ENCODE measurements at places on chromosomes 12 and 14.

DNA sequence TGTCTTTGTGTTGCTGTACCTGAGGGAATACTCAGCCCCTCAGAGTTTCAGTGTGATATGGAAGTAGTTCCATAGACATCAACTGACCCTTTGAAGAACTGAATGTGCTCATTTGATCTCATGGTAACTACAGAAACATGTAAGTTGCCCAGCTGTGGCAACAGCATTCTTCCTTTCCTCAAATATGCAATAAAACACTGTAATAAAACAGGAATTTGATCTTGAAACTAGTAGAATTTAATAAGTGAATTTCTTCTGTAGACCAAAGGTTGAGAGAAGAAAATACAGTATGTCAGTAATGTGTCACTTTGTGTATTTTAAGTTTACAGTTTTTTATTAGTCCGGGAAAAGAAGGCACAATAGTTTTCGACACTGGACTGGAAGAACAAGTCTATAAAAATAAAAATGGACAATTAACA is 31.9 kb downstream of the KCTD10 start:
- no peak for DNase-seq

DNA sequence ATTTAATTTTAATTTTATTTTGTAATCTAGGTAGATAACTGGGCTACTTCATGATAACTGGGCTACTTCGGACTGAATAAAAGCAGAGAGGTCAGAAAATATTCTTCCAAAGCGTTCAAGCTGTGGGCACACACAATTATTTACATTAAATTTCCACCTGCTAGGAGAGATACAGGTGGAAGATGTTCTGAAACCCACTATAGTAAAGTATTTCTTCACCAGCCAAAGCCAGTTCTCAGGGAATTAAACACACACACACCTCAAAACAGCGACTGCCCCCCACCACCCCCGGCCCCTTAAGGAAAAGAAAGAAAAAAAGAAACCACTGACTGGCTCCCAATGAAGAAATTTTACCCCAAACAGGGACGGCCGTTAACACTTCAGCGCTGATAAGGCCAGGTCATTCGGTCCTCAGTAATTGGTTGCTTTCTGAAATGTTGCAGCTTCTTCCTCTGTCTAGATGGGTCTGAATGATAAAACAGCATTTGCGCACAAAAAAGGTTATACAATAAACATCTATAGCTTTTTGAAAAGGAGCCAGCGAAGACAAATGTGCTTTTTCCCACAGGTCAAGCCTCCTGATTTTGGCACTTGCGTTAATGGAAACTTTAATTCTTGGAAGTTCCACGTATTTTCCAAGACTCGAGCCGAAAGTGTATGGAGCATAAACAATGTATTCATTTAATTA is 771 bp upstream of the KCNJ8 start:
- no peak for DNase-seq

- DNase-seq, result no peak
Measured at GRCh38 chr12:52284562-52285171, 6.7 kb downstream of the KRT81 start.

DNA sequence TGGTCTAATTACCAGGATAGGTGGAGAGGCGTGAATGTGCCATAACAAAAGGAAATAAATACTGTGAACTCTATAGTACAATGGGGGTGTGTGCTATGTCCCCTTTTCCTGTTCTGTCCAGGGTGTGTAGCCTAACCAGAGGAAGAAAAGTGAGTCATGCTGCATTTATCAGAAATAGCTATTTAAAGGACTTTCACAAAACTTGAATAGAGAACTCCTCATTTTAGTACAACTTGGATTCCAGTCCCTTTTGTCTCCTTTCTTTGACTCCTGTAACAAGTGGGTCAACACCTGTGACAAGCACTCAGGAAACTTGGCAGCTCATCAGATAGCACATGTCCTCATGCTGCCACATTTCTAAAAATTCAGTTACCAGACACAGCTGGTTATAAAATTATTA is 123.4 kb downstream of the CCDC91 start:
- DNase-seq, result no peak

DNA sequence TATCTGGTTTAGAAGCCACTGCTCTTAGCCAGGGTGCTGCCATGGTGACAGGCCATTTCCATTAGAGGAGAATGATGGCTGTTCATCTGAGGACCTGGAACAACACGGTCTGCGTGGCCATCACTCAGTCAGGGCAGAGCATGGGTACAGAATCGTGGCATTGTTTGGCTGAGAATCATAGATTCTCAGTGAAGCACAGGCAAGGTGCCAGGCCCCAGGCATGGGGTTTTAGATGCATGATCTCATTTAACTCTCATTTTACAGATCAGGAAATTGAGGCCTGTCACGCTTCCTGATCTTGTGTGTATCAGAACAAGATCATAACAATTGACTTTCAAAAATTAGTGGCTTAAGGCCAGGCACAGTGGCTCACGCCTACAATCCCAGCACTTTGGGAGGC is 26.8 kb upstream of the IRF2BPL start:
- no peak for DNase-seq

GRCh38 chr14:103001651-103002396 is 55.5 kb downstream of the CDC42BPB start:
- no peak for DNase-seq

DNA sequence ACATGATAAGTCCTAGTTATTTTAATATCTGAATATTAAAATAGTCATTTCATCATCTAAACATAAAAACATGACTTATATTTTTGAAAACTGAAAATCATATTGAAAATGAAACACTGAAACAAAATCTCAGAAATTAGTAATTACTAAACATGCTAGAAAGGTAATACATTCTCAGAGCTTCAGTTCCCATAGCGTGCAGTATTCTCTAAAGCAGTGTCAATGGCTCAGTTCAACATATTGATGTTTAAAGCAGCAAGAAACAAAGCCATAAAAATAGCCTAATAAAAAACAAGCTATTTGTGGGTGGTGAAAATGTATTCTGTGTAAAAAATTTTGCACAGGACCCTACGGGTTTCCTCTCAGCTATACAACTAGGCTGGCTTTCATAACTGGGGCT is 1337.4 kb downstream of the FSCB start:
- no peak for DNase-seq

GRCh38 chr12:76226397-76226796 is 121.8 kb downstream of the BBS10 start:
- DNase-seq, result no peak

GRCh38 chr12:73274976-73275375 is 1002.8 kb downstream of the TRHDE start:
- DNase-seq, result no peak

DNA sequence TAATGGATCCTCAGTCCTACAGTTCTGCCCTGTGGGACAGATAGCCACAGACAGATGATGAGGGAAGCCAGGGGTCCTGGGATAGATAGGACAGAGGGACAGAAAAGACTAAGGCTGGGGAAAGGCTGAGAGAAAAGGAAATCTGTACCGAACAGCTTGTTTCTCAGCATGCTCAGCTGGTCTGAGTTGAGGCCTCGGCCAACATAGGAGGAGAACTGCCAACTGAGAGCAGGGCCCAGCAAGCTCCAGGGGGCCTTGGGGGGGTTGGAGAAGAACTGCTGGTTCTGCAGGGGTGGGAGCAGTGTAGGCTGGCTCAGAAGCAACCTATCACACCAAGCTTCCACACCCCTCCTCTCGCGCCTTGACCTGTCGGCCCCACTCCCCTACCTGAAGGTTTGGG is 10.1 kb downstream of the IL23A start:
- DNase-seq, result no peak

All from NCI-H526 treated with DMSO at 0.1 percent for 48 hours (cell line).